Activated naive CD8-positive, alpha-beta T cell treated with anti-CD3 and anti-CD28 coated beads for 36 hours (primary cell): ENCODE measurements at places on chromosomes 1 and 21. TPM values are rescaled to one million over a fixed set of nuclear protein-coding genes. Genes with fewer than 3 reads are reported as not detected.

DNA sequence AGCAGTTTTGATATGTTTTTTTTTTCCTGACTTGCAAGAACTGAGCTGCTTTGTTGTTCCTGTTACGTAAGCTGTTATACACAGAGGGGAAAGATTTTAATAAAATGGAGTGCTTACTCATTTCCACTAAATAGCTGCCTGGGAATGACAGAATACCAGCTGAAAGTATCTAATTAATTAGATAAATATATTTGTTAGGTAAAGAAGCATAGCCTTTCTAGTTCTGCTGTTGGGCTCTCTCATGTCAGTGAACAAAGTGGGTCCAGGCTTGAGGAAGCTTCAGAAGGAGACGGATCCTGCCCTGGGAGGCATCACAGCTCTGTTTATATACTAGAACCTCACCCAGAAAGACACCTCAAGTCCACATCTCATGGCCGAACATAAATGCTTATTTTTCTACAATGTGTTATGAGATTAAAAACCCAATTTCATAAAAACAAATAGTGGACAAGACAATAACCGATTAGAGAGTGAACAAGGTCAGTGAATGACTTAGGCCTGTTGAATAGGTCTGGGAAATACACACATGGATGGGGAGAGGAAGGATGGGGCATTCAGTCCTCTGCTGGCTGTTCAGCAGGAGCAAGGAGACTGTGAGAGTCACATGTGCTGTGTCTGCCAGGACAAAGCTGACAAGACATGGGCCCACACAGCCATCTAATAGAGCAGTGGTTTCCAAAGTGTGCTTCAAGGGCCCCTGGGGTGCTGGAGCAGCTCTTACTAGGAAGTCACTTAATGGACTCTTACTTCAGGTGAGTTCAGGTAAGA lies 20.6 kb downstream of the TRAF5 start:
- H3K4me3 ChIP-seq, result no peak overlapping the region
- peaks cover 69% of the 10 kb centered on the region for H3K4me1 ChIP-seq
- H3K36me3 ChIP-seq, result peaks cover 41% of the 10 kb centered on the region
- DNase-seq, result no peak
- no peaks in the 10 kb centered on the region for H3K27me3 ChIP-seq

DNA sequence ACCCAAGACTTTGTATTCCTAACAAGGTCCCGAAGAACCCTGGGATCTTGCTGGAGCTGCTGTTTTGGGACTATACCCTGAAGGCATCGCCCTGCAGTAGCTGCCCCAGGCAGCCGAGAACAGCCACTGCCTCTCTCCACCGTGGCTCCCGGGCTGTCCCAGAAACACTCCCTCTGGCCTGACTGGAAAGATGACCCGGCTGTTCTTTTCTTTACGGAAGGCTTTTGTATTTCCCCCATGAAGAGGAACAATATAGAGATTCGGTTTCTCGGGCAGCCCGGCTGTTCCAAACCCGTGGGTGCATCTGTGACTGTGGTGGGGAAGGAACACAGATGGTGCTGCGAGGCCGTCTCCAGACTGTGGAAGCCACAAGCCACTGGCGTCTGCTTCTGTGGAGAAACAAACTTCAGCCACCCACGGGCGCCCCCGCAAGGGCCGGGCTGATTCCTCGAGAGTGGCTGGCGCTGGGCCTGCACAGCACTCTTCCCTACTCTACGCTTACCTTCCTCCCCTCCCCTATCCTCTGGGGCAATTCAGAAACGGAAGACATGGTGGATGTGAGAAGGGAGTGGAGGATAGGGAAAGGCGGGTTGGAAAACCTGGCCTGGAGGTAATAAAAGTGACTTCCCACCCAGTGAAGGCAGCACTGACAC lies 33.7 kb upstream of the VASH2 start:
- no peaks in the 10 kb centered on the region for H3K36me3 ChIP-seq
- no peak overlapping the region for H3K4me3 ChIP-seq
- H3K27ac ChIP-seq, result no peak overlapping the region
- no peaks in the 10 kb centered on the region for H3K4me1 ChIP-seq

GRCh38 chr1:183792300-183792699 lies 12.6 kb upstream of the RGL1 start:
- no peaks in the 10 kb centered on the region for H3K4me1 ChIP-seq
- no peak for DNase-seq
- H3K27ac ChIP-seq, result no peak overlapping the region
- no peaks in the 10 kb centered on the region for H3K36me3 ChIP-seq
- H3K27me3 ChIP-seq, result no peaks in the 10 kb centered on the region
- H3K4me3 ChIP-seq, result no peak overlapping the region

ERICH3 gene
- total RNA-seq, result not detected

ZNF697 gene
- 1.1 TPM for total RNA-seq

AMY2A gene
- not detected for total RNA-seq

TLCD4 gene
- 0.45 TPM for total RNA-seq

CRP gene
- not detected for total RNA-seq
